ENCODE measurements at places on chromosomes 1 and 21.

DNA sequence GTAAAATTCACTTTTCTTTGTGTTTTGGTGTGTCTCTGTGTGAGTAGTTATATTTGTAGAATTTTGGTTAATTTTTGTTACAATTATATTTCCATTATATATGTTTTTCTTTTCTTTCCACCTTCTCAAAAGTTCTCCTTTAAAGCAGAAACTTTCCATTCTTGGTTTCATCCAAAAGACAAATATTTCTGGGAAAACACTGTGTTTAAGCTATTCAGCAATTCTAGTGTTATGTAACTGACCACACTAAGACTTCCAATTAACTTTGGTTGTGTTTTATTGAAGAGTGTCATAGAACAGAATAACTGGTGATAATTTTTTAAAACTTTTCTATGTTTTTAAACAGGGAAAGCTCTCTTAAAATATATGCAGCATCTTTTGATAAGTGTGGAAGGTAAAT lies 13.6 kb upstream of the RGL1 start:
- DNase-seq: no peak

DNA sequence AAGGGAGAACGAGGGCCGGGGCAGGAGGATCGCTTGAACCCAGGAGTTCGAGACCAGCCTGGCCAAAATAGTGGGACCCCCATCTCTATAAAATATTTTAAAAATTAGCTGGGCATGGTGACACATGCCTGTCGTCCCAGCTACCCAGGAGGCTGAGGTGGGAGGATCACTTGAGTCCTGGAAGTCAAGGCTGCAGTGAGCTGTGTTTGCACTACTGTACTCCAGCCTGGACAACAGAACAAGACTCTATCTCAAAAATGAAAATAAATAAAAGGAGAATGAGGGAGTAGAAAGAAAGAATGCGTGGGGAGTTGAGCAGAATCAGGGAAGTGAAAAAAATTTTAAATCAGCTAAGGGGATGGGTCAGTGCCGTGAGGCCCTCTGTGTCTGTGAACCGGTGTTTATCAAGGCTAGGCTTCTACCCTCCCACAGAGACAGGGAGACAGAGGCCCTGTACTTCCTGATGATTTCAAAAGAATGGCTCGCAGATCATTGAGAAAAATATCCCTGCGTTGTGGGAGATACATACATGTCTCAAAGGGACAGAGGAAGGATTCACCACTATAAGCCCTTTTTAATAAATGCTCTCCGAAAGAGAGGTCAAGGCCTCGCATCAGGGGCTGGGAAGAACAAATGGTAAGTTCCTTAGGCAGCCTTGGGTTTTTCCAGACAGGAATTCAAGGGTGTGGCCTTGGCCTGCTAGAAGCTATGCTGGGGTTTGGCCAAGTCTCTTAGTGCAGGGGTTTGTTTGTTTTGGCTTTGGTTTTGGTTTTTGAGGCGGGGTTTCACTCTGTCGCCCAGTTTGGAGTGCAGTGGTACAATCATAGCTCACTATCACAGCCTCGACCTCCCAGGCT lies 20.7 kb downstream of the IL10RB start:
- peak; percentile 57 for DNase-seq

- peak; percentile 15 for DNase-seq
These were observed 18.7 kb upstream of the ADAR start for GRCh38 chr1:154626456-154627256.

DNA sequence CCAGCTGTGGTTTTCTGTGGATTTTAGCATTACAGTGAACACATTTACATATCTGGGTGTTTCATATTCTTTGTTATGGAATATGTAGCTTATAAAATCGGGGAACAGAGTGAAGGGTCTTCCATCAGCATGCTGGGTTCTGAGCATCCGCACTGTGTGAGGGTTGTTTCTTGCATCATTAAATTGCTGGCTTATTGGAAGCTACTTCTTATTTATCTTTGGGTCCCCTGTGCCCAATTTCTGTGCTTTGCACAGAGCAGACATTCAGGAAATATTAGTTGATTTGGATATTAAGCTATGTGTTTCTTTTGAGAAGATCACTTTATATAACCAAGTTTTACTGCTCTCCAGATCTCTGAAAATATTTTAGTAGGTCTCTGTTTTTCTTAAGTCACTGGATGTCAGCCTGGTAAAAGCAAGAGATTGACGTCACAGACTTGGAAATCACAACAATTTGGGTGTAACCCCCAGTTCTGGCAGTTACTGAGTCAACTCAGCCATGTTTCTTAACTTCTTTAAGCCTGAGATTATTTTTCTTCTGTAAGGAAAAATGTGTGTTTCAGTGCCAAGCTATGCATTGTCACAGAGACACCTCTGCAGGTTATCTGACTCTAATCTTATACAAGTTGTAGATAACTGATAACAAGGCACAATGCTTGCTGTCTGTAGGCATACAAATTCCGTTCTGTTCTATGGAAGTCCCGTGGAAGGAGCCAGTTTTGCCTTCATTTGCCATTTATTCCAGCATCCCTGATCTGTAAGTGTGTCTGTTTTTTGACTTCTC lies 258.3 kb upstream of the KAZN start:
- DNase-seq: peak; percentile 85

GRCh38 chr1:74464037-74464436 lies 48.4 kb downstream of the LRRC53 start:
- peak; percentile 59 for DNase-seq

- DNase-seq: no peak
These were observed 218.9 kb downstream of the CRB1 start for GRCh38 chr1:197486946-197487345.

DNA sequence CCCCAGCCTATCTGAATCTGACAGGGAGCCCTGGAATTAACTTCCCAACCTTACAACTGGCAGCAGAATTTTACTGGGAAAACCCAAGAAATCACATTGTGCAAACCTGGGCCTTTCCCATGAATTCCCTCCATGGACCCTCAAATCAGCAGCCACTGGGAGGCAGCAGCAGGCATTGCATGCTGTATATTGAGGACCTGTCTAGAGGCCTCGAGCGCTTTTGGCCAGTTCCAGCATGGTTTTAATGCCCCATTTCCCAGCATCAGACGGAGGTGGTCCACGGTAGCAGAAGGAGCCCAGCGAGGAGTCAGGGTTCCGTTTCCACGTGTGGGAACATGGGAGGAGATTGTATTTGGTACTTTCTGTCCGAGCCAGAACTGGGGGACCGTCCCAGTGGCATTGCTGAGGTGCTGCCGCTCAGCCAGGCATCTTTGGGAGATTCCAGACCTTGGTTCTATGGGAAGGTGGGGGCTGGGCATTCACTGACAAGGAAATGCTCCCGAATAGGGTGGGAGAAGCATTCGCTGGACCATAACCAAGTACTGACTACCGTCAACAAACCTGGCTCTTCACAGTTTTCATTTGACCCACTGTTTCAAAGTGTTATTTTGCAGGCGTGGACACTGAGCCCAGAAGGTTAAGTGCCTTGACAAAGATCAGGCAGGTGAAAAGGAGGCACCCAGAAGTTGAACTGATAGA lies 15.9 kb downstream of the BMP8A start:
- peak; percentile 18 for DNase-seq

- DNase-seq: no peak
These were observed 20.8 kb downstream of the ZBTB8B start for GRCh38 chr1:32485554-32486255.

DNA sequence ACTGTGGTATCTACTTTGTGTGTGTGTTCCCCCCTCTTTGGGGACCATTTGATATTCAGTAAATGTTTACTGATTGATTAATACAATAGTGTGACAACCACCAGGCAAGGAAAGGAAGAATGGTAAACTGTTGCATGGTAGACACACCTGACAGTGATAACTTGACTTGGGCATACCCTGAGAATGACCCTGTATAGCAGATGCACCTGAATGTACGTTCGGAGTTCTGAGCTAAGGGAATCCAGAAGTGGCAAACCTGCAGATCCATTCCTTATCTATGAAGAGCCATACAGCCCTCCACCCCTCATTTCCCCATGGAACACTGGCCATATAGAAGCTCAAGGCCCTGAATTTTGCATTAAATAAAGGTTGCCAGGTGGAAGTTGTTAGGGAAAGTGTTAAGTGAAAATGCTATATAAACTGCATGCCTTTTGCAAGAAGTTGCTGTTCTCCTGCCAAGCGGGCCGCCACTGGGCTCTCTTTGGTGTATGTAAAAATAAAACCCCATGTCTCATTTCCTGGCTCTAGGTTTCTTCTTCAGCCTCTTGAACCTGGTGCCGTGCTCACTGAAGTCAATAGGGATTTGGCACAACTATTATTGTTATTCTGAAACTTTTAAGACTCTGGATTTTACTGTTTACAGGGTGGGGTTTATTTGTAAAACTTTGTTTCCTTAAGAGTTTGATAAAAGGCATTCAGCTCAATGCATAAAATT lies 32.6 kb upstream of the DENND1B start:
- DNase-seq: peak; percentile 4

- DNase-seq: peak; percentile 79
These were observed 13.2 kb upstream of the MAP1LC3C start for GRCh38 chr1:242011894-242012660.

- DNase-seq: peak; percentile 41
These were observed 9.2 kb upstream of the KCNQ4 start for GRCh38 chr1:40774266-40774998.

DNA sequence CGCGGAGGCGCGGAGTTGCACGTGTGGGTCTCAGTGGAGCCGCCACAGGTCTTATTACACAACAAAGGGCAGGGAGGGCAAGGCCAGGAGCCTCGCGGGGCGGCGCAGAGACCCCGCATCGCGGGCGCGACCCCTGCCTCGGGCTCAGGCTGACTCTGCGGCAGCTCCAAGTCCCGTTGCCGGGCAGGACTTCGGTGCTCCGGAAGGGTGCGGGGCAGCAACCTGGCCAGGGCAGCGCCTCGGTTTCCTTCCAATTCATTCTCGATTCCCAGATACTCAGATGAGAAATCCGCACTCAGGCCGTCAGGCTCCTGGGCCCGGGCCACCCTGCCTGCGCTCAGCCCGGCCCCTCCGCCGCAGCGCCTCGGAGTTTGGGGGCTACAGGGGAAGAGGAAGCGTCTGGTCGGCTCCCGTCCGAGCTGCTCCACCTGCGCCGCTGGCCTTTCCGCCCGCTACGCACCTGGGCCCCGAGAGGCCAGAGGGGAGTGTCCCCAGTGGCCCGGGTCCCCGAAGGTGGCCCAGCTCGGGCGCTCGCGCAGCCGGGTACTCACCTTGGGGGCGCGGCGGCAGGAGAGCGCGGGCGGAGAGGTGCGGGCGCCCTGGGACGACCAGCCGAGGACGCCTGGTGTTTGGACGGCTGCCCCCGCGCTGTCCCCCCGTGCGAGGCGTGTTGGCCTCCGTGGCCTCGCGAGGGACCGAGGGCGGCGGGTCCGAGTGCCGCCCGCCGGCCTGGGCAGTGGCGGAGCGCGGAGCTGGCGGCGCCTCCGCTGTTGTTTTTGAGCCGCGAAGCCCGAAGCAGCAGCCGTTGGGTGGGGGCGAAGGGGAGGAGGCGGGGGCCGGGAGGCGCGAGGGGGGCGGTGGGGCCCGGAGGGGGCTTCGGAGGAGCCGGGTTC lies 1.1 kb upstream of the PRDM16 start:
- no peak for DNase-seq

GRCh38 chr1:196355206-196355786 lies 252.9 kb downstream of the KCNT2 start:
- peak; percentile 52 for DNase-seq

- no peak for DNase-seq
These were observed 107.7 kb downstream of the MAB21L3 start for GRCh38 chr1:116218922-116219321.

GRCh38 chr1:41365772-41366454 lies 4.7 kb downstream of the FOXO6 start:
- no peak for DNase-seq

DNA sequence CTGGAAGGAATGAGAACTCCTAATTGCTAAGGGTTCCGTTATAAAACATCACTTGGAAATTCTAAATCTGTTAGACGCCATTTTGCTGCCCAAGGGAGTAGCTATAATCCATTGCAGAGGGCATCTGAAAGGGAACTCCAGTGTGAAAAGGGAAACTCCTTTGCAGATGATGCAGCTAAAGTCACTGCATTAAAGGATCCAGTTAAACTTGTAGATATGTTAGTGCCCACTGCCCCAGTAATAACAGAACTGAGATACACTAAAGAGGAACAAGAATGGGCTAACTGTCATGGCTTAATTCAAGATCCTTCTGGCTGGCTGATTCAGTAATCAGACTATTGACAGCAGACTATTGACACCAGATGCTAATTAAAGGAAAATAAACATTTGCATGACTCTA lies 81.8 kb upstream of the KIAA0040 start:
- DNase-seq: no peak

- DNase-seq: no peak
These were observed 66.4 kb upstream of the ZNF326 start for GRCh38 chr1:89928506-89928905.

- no peak for DNase-seq
These were observed 496.0 kb upstream of the PKN2 start for GRCh38 chr1:88188038-88188437.

DNA sequence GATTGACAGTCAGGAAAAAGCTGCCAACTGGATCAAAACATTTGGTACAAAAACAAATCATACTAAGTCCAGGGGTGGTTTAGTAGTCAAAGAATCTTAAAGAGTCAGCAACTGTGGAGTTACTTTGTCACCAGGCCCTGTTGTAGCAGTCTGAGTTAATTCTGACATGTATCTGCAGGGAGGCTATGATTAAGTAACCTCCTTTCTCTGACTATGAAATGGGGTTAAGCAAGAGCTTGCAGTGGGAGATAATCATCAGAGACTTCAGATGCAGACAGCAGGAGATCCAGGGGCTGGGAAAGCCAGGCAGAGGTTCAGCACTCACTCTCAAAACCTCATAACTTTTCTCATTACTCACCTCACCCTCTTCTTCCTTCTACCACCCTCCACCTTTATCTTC lies 99.2 kb upstream of the BTG3 start:
- DNase-seq: no peak

GRCh38 chr21:44905016-44905727 lies 15.5 kb downstream of the ITGB2 start:
- DNase-seq: no peak

- DNase-seq: peak; percentile 64
These were observed 36.0 kb upstream of the IL19 start for GRCh38 chr1:206734499-206735142.

- DNase-seq: peak; percentile 88
These were observed 9.2 kb downstream of the ABCG1 start for GRCh38 chr21:42227909-42228708.

- DNase-seq: no peak
These were observed 2.0 kb upstream of the GJC2 start for GRCh38 chr1:228147768-228148167.

GRCh38 chr1:185998391-185998790 lies 264.2 kb downstream of the HMCN1 start:
- no peak for DNase-seq

GRCh38 chr21:34023691-34024373 lies 49.5 kb upstream of the MRPS6 start:
- no peak for DNase-seq

DNA sequence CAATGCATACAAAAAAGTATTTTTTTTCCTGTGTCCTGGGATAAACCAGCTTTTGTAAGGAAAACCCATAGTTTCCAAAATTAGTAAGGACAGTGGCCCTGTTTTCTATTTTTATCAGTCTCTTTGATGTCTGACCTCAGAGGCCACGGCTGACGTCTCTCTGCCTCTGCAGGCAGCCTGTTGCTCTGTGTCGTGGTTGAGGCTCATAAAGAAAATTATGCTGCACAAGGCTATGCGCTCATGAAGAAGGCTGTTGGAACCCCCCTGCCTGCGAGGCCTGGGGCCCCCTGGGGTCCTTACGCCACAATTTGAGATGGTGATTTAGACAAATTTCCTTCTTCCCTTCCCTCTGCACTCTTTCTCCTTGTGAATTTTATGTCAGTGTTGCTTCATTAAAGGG lies 48.9 kb downstream of the AGPAT3 start:
- DNase-seq: no peak
